Anterior cingulate cortex (tissue), 58 donors: ENCODE measurements at places on chromosomes 3 and 15.

- DNase-seq = no peak
Observed at GRCh38 chr3:38637906-38638305, 11.6 kb downstream of the SCN5A start.

DNA sequence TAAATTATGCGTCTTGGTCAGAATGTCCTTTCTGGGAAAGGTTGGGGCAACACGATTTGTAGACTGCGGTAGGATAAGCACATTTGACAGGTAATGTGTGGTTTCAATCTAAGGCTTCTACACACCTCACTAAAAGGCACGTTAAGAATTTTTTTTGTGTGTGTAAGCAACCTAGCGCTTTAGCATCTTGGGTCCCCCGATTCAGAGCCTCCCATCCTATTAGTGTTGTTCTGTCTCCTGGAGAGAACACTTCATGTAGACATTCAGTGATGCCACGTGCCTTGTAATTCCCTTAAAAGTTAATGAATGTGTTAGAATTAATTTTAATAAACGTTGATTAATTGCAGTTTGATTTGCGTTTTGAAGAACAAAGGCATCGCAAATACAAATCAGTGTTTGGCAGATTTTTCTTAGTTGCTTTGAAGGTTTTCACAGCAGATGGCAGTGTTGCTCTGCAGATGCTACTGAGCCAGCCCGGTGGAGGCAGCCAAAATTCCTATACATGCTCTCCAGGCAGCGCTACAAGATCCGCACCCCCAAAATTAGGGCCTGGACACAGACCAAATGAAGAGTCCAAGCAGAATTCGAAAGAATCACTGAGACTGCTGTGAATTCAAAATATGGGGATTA is 63.5 kb downstream of the OTOL1 start:
- DNase-seq = peak; percentile 24

GRCh38 chr3:42263354-42264346 is 2.3 kb downstream of the CCK start:
- no peak for DNase-seq

DNA sequence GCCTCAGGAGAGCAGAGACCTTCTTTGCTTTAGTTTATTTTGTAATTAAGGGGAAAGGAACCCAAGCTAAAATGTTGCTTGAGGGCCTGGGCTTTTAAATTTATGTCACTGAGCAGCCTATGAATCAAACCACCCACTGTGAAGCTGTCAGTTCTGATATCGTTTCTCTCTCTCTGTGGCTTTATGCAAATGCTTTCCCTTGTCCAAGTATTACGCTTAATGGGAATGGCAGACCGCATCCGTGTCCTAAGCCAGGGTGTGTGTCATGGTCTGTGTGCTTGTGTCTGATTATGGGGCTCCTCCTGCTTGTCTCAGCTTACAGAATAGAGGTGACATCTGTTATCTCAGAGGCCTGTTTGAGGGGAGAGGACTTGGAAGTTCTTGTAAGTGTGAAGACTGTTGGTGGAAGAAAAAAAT is 82.4 kb downstream of the EBLN2 start:
- DNase-seq = no peak

GRCh38 chr3:123536153-123536895 is 48.5 kb downstream of the HACD2 start:
- DNase-seq = no peak

GRCh38 chr3:186759231-186759930 is 24.0 kb upstream of the EIF4A2 start:
- DNase-seq = no peak

DNA sequence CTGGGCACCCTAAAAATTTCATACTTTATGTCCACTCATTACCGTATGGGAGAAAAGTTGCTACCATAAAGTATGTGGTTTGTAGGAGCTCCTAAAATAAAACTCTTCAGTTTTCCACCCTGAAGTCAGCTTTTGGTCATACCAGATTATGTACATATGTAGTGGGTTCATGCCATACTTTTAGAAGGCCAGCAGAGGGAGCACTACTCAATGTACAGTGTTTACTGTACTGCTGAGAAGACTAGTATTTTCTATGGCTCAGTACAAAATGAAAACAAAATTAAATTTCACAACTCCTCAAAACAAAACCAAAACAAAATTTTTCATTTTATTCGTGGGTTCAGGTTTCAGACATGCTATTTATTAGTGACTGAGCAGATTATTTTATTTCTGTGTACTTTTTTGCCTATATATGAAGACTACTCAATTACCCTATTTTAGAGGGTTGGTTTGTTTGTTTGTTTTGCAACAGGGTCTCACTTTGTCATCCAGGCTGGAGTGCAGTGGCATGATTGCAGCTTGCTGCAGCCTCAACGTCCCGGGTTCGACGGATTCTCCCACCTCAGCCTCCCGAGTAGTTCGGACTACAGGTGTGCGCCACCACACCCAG is 24.3 kb downstream of the NXPE3 start:
- peak; percentile 29 for DNase-seq

DNA sequence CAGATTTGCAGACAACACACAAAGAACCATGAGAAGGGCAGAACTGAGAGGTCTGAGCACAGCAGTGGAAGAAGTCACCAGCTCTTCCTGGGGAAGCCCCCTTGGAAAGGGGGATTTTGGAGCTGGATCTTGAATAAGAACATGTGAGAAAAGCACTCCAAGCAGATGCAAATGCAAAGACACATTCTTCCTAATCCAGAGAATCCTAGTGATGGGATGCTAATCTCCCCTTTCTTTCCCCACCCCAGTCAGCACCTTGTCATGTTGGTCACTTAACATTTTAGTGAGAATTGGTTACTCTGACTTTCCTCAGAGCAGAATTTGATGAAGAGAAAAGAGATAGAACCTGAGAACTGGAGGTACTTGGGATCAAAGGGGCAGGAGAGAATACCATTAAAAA is 148.5 kb downstream of the SSR3 start:
- DNase-seq = no peak

DNA sequence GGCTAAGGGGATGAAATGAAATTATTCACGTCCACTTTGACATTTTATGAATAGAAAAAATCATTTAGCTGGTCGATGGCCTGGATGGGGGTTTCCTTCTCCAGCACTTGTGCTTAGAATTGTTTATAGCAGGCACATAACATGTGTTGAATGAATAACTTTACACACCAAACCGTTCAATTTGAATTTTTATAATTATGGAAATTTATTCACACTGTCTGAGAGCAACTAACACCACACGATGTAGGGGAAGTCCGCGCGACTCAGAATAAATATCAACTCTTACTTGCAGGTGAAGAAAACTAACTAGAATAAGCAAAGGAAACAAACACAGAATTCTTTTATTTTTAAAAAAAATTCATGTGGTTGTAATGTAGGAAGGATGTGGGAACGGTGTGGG is 81.3 kb downstream of the MINAR1 start:
- no peak for DNase-seq

DNA sequence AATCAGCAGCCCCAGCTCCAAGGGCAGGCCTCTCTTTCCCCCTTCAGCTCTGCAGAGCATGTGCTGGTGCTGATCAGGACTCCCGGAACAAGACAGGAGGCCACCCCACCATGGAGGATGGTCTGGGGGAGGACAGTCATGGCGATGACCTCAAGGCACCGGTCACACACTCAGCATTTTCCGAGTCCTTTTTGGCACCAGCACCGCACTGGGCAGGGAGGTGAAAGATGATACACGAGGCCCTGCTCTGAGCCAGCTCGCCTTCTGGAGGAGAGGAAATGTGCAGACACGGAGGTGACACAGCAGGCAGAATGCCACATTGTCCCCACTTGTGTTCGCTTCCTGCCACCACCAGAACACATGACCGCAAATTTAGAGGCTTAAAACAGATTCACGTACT is 61.8 kb upstream of the SEC61A1 start:
- no peak for DNase-seq

DNA sequence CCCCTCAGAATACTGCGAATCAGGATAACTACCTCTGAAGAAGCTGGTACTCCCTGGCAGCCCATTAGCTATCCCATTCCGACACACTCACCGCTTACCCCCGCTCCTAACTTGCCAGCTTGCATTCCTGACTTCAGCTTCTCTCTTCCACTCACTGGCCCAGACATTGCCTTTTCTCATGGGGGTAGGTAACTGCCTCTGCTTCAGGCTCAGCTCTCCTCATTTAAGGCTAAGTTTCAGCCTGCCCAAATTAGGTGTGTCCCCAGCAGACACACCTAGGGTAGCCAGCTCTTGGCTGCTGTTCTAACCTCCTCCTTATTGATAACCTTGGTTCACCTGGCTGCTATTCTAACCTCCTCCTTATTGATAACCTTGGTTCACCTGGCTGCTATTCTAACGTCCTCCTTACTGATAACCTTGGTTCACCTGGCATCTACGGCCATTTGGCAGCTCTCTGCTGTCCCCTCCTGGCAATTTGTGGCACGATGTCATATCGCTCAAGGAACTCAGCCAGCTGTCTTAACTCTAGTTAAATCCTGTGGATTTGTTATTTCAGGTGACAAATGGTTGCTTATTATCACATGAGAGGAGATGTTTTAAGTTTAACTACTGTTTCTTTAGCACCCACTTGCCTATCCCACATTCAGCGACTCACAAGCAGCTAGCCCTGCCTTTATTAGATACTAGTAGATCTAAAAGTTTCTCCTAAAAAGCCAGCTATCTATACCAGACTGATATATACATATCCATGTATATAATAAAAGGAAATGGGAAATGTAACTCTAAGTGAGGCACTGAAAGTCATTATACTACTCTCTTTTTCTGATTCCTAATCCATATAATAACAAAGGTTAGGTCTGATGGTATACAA is 106.5 kb upstream of the ACP3 start:
- no peak for DNase-seq

DNA sequence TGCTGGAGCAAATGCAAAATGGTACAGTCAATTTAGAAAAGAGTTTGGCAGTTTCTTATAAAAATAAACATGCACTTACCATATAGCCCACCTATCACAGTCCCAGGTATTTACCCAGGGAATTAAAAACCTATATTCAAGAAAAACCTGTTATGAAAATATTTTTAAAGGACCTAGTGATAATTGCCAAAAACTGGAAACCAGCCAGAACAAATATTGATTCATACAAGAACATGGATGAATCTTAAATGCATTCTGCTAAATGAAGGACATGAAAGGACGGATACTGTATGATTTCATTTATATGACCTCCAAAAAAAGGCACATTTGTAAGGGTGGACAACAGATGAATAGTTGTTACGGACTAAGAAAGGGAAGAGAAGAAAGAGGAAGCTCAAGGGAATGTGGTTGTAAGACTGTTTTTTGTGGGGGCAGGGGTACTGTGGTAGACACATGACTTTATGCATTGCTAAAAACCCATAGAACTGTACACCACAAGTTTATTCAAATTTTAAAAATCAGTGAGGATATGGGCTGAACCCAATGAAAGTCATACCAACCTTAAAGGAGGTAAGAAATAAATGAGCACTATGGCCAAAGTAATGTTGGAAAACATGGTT is 61.0 kb downstream of the ZBBX start:
- DNase-seq = no peak

GRCh38 chr3:189638276-189639031 is 7.3 kb downstream of the TP63 start:
- DNase-seq = no peak

DNA sequence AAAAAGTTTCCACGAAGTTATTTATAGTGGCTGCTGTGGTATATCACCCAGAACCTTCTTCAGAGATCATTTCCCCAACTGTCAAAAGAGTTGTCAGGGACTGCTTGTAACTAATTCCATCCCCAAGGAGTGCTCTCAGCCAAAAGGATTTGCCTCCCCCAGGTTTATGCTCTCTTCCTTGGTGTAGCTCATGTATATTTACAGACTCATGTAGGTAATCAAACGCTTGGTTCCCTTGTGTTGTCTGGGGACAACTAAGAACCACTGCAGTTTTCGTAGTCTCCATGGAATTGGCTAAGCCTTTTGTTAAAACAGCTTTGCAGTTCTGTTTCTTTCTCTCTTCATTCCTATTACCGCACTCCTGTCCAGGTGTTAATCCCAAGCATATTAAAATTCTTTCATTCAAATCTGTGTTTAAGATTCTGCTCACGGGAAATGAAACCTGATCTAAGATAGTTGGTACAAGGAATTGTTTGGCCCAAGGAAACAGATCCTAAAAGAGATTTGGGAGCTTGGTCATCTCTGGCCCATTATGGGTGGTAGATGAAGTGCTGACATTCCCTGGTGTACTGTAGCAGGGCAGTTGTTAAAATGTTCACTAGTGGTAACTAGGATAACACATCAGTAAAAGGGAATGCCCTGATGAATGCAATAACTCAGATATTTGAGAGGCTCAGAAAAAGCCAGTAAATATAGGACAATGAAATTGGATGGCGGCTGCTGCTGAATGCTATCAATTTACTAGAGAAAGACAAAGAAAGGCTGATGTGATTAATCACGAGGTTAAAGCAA is 361.3 kb upstream of the GBE1 start:
- DNase-seq = no peak

GRCh38 chr3:52730681-52731080 is 24.8 kb downstream of the SPCS1 start:
- DNase-seq = no peak

- DNase-seq = no peak
Observed at GRCh38 chr15:41940441-41940857, 31.9 kb downstream of the EHD4 start.

DNA sequence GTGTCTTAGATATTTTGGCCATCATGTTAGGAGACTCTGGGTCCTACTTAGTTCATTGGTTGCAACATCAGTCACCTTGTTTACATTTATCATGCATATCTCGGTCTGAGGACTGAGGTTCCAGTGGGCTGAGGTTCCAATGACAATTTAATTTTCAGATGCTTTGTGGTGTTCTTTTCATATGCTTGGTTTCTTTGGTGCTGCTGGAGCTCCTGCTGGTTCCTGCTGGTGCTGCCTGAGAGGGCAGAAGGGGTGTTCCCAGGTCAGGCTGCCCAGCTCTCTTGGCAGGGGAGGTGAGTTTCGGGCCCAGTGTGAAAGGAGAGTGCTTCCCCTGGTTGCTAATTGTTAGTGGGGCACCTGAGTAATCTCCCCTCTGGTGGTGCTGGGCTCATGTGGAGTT is 6.9 kb upstream of the KLHL40 start:
- no peak for DNase-seq

DNA sequence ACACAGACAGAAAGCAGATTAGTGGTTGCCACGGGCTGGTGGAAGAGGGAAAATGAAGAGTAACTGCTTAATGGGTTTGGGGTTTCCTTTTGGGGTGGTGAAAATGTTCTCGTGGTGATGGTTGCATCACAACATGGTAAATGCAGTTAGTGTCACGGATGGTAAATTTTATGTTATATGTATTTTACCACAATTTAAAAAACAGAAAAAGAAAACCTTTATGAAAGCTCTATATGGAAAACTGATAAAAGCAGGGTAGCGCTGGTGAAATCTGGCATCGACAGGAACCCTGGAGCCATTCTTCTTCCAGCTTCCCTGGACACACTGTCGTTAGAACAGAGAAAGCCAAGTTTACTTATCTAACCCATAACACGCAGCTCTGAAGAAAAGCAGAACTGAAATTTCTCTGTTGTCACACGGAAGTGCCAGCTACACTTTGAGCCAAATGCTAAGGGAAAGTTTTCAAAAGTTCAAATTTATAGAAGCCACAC is 287.7 kb upstream of the NR2F2 start:
- DNase-seq = no peak

- no peak for DNase-seq
Observed at GRCh38 chr3:43206632-43207031, 79.7 kb upstream of the SNRK start.
